Dermis lymphatic vessel endothelial cell (primary cell): ENCODE measurements at places on chromosomes 7 and 10. TPM values are rescaled to one million over a fixed set of nuclear protein-coding genes. Genes with fewer than 3 reads are reported as not detected.

Gene ARHGAP22
- total RNA-seq, result 1.3 TPM in 2 replicates

Gene PRLHR
- not detected in 2 replicates for total RNA-seq

Gene CALHM2
- total RNA-seq, result 10.0 and 20.1 TPM in 2 replicates

Gene SP4
- 8.2 and 8.3 TPM in 2 replicates for total RNA-seq

Gene CC2D2B
- 0.17 and 0.33 TPM in 2 replicates for total RNA-seq

Gene VPS37D
- 2.5 and 3.5 TPM in 2 replicates for total RNA-seq

Gene TMEM178B
- total RNA-seq, result under 0.01 and 0.11 TPM in 2 replicates

Gene CLRN3
- total RNA-seq, result 0.33 and 0.43 TPM in 2 replicates

Gene TMEM229A
- total RNA-seq, result not detected in 2 replicates
